Activated CD4-positive, alpha-beta T cell treated with anti-CD3 and anti-CD28 coated beads, Interleukin-2, amount 10 ng/mL, durations not matched to agents 24 days and 14 days (primary cell): ENCODE measurements at places on chromosomes 1 and 21. TPM values are rescaled to one million over a fixed set of nuclear protein-coding genes. Genes with fewer than 3 reads are reported as not detected.

GRCh38 chr1:60913039-60913438, 169.3 kb upstream of the NFIA start:
- no peak for DNase-seq

- peak; percentile 71 for DNase-seq
Observed at GRCh38 chr1:151992303-151993083, 1.2 kb downstream of the S100A10 start.

GRCh38 chr1:54604051-54604450, 19.3 kb downstream of the FAM151A start:
- DNase-seq = no peak

DNA sequence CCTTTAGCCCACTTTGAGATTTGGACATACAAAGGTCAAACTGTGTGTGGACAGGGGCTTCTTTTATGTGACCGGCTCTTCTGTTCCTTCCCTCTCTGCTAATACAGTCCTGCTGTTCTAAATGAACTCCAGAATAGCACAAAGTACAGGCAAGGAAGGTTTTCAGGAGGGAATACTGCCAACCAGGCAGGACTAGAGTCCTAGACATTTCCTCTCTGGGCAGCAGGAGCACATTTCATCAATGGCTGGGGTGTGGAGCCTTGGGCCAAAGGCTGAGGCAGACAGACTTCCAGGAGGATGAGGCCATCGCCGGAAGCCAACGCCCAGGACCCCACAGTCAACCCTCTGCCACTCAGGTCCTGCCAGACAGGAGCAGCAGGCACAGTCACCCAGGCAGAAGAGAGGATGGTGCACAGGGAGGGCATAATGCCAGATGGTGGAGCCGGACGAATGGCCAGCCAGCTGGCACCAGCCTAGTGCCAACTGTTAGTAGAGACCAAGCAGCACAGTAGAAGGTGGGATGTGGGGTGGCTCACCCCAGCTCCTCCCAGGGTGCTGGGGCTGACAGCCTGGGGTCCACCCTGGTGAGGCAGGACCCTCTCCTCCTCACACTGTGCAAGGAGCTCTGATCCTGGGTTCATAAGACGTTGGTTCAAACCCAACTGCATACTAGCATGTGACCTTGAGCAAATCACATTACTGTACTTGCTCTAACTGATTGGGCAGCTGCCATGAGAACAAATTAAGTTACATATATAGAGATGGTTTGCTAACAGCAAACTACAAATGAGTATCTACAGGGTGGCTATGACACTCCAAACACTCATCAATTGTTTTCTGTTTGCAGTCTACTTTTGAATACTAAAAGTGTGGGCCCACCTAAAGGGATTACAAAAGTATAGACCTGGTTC, 410.7 kb downstream of the SIPA1L2 start:
- DNase-seq = no peak

- peak; percentile 81 for DNase-seq
Observed at GRCh38 chr21:43864313-43864961, 586 bp upstream of the AGPAT3 start.

GRCh38 chr1:3772715-3773571, at the start of gene SMIM1:
Gene SMIM1, plus strand, starts transcription at chr1:3772749. Its CDS starts 2,625 bp downstream, at chr1:3775374.
- peak; percentile 67 for DNase-seq

- DNase-seq = no peak
Observed at GRCh38 chr1:218339267-218339831, 5.8 kb upstream of the TGFB2 start.

DNA sequence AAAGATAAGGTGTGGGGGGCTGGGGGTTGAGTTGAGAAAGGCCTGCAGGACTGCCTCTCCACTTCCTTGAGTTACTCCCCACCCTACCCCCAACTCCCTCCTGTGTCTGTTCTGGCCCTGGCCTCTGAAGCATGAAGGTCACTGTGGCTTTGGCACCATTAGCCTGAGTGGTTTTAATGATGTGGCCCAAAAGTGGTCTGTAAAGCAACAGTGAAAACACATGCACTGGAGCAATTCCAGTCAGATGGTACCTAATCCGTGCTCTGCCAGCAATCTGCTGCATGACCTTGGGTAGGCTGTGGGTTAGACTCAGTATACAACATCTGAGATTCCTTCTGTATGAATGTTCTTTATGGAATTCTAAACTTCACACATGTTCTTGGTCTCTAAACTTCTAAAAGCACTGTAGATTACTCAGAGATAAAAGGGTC, 86.5 kb upstream of the ATP1A1 start:
- no peak for DNase-seq

GRCh38 chr1:68442822-68443556, 6.8 kb downstream of the RPE65 start:
- peak; percentile 73 for DNase-seq

GRCh38 chr1:174286042-174286441, 126.7 kb downstream of the RABGAP1L start:
- no peak for DNase-seq

DNA sequence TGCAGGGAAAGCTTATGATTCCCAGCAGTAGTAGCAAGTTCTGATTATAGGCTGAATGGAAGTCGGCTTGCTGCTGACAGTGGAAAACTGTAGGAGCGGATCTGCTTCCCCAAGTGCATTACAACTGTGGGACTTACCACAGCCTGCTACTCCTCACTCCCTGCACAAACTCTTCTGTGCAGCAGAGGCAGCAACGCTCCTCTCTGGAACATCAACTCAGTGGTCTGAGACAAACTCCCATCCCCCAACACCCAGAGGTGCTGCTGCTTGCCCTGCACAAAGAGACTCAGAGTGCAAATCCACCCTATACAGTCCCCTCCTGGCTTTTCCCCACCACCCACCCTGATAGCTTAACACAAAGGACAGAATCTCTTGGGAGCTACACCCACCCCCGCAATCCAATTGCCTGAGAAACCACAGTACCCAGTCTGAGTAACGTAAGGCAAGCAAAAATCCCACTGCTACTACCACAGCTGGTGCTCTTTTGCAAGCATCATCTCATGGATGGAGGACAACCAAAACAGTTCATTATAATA, 1455.2 kb downstream of the AMY1C start:
- DNase-seq = no peak

- DNase-seq = no peak
Observed at GRCh38 chr1:180969434-180969833, 53.2 kb downstream of the STX6 start.

DNA sequence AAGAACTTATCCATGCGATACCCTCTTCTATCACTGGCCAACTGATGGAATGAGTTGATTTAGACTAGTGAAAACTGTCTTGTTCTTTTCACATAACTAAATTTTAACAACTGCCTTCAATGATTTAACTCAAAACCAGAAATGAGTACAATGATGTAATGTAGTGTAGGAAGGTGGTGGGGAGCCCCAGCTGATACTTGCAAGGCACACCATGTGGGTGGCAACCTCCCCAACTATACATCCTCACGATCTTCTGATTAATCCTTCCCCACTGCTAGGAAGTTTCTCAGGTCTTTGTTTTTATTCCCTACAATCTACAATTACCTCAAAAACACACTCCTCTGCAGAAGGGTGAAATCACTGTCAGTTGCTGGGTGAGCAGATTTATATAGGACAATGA, 100.7 kb downstream of the KCTD3 start:
- DNase-seq = no peak

DNA sequence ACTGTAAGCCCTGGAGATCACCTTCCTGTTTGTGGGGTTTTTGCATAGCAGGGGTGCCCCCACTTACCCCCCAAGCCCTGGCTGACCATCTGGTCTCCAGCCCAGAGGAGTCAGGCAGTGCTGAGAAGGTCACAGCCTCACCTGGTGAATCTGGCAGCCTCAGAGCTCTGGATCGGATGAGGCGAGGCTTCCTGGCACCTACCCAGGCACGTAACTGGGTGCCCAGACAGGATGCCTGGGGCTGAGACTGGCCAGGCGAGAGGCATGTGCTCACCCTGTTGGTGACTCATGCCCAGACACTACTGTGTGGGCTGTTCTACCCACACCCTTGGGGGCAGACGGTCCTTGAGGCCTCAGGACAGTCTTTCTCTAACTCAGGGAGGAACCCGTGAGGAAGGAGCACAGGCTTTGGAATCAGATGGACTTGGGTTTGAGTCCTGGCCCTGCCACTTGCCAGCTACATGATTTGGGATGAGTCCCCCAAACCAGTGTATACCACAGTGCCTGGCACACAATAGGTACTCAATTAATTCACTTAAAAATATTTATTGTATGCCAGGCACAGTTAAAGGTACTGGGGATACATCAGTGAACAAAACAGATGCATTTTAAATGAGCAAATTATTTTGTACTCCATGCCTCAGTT, 15.1 kb upstream of the PADI3 start:
- DNase-seq = no peak

- no peak for DNase-seq
Observed at GRCh38 chr1:221963742-221964141, 221.9 kb upstream of the DUSP10 start.

DNA sequence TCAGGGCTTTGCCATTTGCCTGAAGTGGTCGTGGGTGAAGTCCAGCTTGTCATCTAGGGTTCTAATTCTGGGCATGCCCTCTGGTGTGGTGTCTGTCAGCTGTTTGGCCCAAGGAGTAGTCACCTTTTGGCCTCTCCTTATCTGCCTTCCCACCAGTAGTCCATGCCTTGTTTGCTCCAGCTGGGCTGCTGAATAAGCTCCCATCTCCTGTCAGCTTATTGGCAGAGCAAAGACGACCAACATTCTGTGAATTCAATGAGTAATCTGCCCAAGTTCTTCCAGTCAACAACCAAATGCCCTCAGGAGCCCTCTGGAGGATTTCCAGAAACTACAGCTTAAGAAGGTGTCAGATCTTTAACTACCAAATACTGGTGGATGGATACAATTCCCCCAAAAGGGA, 7.0 kb downstream of the BCAN start:
- no peak for DNase-seq

DNA sequence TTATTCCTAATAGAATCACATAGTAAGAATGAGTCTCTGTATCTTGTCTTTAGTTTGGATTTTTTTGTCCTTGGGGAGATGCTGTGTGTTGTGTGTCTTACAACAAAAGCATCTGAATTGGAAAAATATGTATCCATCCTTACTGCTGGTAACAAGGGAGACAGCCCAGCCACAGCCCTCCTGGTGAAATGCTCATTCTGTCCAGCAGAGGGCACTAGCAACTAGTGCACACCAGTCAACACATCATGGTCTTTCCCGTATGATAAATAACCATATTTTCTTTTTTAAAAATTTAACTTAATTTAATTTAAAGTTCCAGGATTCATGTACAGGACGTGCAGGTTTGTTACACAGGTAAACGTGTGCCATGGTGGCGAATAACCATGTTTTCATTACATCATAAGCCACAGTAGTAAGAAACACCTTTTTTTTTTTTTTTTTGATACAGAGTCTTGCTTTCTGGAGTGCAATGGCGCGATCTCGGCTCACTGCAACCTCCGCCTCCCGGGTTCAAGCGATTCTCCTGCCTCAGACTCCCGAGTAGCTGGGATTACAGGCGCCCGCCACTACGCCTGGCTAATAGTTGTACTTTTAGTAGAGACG, 245.1 kb downstream of the PTBP2 start:
- peak; percentile 90 for DNase-seq

GRCh38 chr21:16082038-16082816, 352.4 kb downstream of the USP25 start:
- DNase-seq = no peak

GRCh38 chr1:227766653-227767277, 31.5 kb downstream of the SNAP47 start:
- no peak for DNase-seq

GRCh38 chr1:24909388-24909898, 20.6 kb downstream of the RUNX3 start:
- DNase-seq = no peak

GRCh38 chr1:114691061-114691460, 4.3 kb downstream of the AMPD1 start:
- no peak for DNase-seq

DNA sequence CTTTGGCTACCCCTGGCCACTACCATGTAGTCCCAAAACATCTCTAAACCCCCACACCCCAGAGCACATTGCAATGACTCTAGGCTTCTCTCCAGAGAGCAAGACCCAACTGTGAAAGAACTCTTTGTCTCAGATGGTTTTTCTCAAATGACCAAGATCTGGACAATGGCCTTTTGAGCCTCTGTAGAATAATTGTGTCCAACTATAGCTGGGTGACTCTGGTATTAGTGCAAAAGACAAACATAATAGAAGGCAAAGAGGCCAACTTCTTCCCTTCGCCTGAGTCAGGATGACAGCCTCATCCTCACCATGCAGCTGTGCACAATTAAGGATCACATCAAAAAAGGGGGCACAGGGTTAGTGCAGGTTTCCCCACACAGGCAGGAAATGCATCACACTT, 139.6 kb downstream of the BRINP2 start:
- DNase-seq = no peak

DNA sequence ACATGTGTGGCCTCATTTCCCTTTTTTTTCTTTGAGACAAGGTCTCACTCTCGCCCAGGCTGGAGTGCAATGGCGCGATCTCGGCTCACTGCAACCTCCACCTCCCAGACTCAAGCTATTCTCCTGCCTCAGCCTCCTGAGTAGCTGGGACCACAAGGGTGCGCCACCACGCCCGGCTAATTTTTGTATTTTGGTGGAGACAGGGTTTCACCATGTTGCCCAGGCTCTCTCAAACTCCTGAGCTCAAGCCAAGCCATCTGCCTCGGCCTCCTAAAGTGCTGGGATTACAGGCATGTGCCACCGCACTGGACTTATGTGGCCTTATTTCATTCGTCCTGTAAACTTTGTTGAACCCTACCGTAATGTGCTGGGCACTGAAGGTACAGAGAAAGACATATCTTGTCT, 569 bp upstream of the WARS2 start:
- DNase-seq = peak; percentile 83

GRCh38 chr1:33338440-33339211, 17.7 kb upstream of the A3GALT2 start:
- no peak for DNase-seq

GRCh38 chr1:208100106-208100505, 144.1 kb downstream of the PLXNA2 start:
- DNase-seq = no peak

GRCh38 chr1:116390195-116390594, 17.2 kb downstream of the ATP1A1 start:
- peak; percentile 68 for DNase-seq

GRCh38 chr21:35801391-35801790, 258.9 kb downstream of the SETD4 start:
- DNase-seq = no peak

The C1QTNF12 gene
- 1.3 and 2.8 TPM in 2 replicates for total RNA-seq

The S100A7A gene
- total RNA-seq = not detected in 2 replicates

The OR2T29 gene
- not detected in 2 replicates for total RNA-seq

The CFHR1 gene
- not detected in 2 replicates for total RNA-seq

The DPH2 gene
- total RNA-seq = 71.0 and 71.8 TPM in 2 replicates

The KCNH1 gene
- total RNA-seq = not detected in 2 replicates

The GGPS1 gene
- 30.8 and 33.9 TPM in 2 replicates for total RNA-seq
